Stimulated activated CD8-positive, alpha-beta memory T cell treated with anti-CD3 and anti-CD28 coated beads, Interleukin-4, amount 100 ng/mL, for 24 hours (primary cell): ENCODE measurements at places on chromosomes 2 and 18.

- no peak for DNase-seq
These were observed 400 bp downstream of the CCDC88A start for GRCh38 chr2:55419233-55419678.

- DNase-seq = no peak
These were observed 364.5 kb upstream of the CDH2 start for GRCh38 chr18:28541276-28541930.

- no peak for DNase-seq
These were observed 417.1 kb downstream of the MTX2 start for GRCh38 chr2:176686328-176686727.

GRCh38 chr18:42242758-42243157 lies 287.7 kb downstream of the PIK3C3 start:
- DNase-seq = no peak

DNA sequence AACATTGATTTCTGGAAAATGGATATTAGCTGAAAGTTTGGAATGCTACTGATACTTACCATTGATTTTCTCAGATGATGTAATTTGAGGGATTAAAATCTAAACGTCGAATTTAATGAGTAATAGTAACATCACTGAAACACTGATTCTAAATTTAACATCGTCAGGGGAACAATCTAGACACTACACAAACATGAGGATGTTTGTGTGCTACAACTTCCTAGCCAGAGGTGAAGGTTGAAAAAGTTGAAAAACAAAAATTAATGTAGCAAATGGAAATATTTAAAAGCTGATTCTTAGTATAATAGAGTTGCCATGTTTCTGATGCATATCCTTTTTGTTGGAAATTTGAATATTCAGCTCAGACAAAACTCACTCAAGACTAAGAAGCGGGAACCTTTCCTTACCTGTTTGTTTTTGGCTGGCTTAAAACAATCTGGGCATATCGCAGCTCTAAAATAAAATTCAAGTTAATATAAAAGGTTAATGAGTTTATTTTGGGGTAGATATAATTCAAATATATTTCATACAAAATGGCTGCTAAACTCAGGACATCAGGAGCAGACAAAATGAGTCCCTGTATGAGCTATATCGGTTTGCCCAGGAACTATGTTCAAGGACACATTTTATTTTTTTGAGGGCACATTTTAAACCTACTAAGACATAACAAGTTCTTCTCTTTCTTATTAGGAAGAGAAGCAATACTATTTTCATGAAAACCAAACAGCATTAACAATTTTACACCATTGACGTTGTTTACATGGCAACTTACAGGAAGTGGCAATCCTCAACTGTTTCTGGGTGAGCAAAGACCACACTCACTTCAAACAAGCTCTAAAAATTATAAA lies 52.6 kb upstream of the PEX13 start:
- no peak for DNase-seq
